ENCODE measurements at places on chromosomes 3 and 15.

DNA sequence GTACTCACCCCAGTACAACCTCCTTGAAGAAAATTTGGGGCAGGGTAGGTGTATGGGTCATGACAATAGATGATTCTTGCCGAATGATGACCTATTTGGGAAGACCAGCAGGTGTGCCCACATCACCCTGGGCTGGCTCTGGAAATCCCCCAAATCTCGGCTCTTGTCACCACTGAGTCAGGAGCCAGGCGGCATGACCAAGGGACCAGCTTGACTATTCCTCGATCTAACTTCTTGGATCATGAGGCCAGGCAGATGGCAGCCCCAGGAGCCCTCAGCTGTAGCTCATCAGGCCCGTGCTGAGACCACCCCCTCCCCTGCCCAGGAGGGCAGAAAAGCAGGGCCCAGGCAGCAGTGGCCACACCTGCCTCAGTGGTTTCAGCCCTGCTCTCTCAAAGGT is 9.2 kb upstream of the MUC4 start:
- H3K27ac ChIP-seq, result no peak overlapping the region
- H3K36me3 ChIP-seq, result no peaks in the 10 kb centered on the region
- peaks cover 2% of the 10 kb centered on the region for H3K27me3 ChIP-seq
- no peak overlapping the region for H3K4me3 ChIP-seq
- no peak for DNase-seq

DNA sequence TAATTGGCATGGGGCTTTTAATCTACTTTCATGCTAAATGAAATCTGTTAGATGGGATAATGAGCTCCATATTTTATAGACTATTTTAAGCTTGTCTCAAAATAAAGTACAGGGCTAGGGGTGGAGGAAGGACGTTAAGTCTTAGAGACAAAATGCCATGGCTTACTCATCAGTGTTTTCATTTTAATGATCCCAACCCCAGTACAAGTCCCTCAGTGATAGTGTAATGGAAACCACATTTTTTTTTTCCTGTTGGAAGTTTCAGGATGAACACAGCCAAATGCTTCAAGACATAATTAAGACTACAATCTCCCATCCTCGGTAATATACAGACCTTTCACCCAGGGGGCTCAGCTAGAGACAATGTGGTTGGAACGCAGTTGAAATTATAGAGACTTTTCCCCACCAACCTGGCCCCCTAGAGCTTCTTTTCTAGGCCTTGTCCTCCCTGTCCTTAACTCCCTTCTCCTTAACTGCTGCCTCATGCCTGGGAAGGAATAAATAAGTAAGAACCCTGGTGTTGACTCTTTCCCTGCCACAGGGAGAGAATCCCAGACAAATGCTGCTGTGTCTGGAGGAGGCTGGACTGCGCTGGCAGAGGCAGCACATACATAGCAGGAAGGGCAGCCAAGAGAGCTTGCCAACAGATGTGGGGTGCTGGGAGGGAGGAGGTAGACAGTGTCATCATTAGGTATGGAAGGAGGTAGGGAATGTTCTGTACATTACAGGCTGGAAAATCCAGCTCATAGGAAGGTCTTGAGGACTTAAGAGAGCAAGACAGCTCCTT is 115.4 kb upstream of the ROPN1 start:
- no peak overlapping the region for H3K27ac ChIP-seq
- no peaks in the 10 kb centered on the region for H3K4me1 ChIP-seq
- peaks cover 2% of the 10 kb centered on the region for H3K27me3 ChIP-seq
- H3K4me3 ChIP-seq, result no peak overlapping the region

DNA sequence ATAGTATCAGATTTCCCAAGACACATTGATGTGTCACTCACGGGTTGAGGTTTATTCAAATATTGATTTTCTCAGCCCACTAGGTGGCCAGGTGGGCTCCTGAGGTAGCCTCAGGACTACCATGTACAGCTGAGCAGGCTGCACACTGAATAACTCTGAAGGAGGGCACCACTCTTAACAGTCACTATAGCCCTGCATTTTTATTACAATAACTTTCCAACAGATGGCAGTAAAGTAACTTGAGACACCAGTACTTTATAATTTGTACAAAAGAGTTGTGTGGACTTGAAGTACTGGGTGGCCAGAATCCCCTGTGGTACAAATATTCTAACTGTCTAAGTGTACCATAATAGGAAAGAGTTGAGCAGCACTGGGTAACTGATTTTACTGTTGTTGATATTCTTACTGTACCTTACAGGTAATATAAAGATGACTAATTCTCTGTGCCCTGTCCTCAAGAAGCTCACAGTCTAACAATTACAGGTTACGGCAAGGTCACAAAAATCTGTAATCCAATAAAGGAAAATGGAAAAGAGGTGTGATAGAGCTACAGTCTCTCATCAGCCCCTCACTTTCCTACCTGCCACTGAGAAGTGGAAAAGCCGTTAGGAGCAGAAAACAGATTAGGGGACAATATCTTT is 76.0 kb downstream of the ETFA start:
- no peaks in the 10 kb centered on the region for H3K27me3 ChIP-seq
- H3K4me3 ChIP-seq, result no peak overlapping the region
- H3K4me1 ChIP-seq, result no peaks in the 10 kb centered on the region
- H3K27ac ChIP-seq, result no peak overlapping the region

- H3K4me1 ChIP-seq, result no peaks in the 10 kb centered on the region
- peak overlapping the region; percentile 33 for H3K27ac ChIP-seq
- no peaks in the 10 kb centered on the region for H3K36me3 ChIP-seq
- no peak overlapping the region for H3K4me3 ChIP-seq
These were observed 71.9 kb upstream of the RNU6-1 start for GRCh38 chr15:67911727-67912126.

DNA sequence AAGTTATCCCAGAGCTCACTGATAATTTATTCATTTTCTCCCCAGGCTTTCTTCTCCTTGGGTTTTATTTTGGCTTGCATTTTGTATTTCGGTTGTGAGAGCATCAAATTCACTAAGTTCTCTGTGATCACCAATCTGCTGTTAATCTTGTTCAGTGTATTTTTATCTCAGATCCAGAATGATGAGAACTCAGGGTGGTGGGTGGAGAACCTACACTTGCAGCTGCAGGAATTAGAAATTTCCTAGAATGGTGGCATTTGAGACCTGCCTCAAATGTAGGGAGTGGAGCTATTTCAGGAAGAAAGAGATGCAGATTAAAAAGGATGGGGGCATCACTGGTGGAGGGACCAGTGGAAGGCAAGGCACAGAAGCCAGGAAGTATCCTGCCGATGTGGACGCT is 129.6 kb downstream of the OPA1 start:
- no peak overlapping the region for H3K27ac ChIP-seq
- no peak for DNase-seq
- peaks cover 2% of the 10 kb centered on the region for H3K27me3 ChIP-seq
- H3K4me1 ChIP-seq, result no peaks in the 10 kb centered on the region
- no peak overlapping the region for H3K4me3 ChIP-seq

DNA sequence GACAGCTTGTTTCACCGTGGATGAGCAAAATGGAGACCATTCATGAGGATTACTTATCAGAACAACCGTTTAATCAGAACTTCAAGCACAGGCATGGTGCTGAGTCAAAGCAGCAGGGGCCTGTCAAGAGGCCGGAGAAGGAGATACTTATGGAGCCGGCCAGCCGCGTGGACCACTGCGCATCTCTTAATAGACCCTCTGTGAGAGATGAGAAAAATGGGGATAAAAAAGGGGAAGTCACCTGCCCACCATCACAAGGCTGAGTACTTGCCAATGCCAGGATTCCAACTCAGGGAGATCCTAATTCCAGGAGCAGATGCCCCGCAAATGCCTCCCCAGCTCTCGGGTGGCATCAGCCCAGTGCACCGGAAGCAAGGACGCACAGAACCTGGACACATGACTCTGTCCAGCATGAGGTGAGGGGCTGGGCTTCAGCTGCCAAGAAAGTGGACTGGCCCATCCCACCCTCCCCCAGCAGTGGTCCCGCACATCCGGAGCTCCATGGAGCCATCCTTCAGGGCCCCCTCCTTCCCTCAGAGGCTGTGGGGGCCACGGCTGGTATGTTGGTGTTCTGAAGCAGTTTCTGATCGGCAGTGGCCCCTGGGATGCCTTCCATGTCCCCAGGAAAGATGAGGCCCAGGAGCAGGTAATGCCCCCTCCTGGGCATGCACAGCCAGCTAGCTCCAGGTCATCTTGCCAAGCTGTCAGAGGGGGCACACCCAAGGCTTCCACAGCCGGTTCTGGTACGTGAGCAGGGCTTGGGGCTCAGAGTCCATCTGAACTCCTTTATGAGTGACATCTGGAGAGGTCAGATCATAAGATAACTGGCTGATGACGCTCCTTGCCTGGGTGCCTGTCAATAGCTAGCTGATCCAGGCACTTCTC is 143.8 kb downstream of the ATP10A start:
- no peak overlapping the region for H3K27ac ChIP-seq
- no peak for DNase-seq

- peaks cover 7% of the 10 kb centered on the region for H3K27me3 ChIP-seq
- no peak for DNase-seq
- H3K36me3 ChIP-seq, result peaks cover under 1% of the 10 kb centered on the region
- H3K4me3 ChIP-seq, result no peak overlapping the region
These were observed 94.8 kb downstream of the ATP8B4 start for GRCh38 chr15:50024281-50024680.
